Smooth muscle cell of the umbilical artery (primary cell): ENCODE measurements at places on chromosomes 13 and 19. TPM values are rescaled to one million over a fixed set of nuclear protein-coding genes. Genes with fewer than 3 reads are reported as not detected.

The CCNE1 gene
- 7.3 and 11.3 TPM in 2 replicates for total RNA-seq

The PLD3 gene
- total RNA-seq: 497 and 582 TPM in 2 replicates

The GPATCH1 gene
- 4.5 and 6.6 TPM in 2 replicates for total RNA-seq

The CFD gene
- total RNA-seq: 1.7 and 3.6 TPM in 2 replicates
